ENCODE measurements at places on chromosomes 5 and 9.
A peak's percentile ranks its signal among the peaks of the same experiment; 100 is the strongest.

GRCh38 chr9:134375011-134375390 lies 48.7 kb downstream of the RXRA start:
- no peak for DNase-seq

DNA sequence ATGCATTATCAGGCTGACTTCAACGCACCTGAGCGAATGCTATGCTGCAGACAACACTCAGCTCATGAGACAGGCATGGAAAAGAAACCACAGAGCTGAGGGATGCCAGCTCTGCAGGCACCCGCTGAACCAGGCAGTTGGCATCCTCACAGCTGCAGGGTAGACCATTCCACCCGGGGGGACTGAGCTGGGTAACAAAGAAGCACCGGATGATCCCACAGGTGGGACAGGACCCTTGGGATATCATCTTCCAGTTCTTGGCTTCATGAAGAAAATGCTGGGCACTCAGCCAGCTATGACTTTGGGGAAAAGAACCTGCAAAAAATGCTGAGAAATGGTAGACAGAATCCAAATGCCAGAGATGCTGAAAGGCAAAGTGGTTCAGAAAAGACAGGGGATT lies 9.6 kb downstream of the EPB41L4B start:
- DNase-seq, result no peak

- DNase-seq, result no peak
Observed at GRCh38 chr5:90446961-90447360, 27.6 kb downstream of the MBLAC2 start.

- no peak for DNase-seq
Observed at GRCh38 chr9:136045595-136046553, 49.2 kb downstream of the NACC2 start.

DNA sequence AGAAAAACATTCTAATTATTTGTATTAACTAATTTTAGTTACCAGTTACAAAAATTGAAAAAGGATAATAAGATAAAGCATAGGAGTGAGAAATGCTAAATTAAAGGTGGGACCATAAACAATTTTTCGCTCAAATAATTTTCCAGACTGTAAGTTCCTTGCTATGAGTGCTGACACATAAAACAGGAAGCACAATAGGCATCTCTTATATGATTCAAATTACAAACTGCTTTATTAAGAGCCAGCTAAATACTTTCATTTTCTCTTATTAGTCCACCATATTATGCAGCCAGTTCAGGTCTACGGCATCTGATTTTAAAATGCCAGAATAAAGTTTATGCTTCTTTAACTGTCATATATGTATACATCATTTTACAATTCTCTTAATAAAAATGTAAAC lies 4.4 kb downstream of the RC3H2 start:
- no peak for DNase-seq

DNA sequence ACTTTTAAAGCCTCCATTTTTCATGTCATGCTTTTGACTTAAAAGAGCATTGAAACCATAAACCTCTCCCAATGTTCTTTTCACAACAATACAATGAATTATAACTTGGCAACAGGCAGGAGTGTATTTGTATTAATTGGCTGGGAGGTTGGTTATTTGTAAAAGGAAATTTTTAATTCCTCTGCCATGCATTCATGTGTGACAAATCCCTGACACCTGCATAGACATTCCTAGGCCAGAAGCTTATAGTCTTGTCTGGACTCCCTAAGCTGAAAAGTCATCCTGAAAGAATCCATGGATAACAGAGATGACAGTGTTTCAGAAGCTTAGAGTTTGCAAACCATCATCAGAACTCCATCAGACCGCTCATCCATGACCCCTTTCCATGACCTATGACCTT lies 76.3 kb upstream of the PTGER4 start:
- DNase-seq, result no peak

DNA sequence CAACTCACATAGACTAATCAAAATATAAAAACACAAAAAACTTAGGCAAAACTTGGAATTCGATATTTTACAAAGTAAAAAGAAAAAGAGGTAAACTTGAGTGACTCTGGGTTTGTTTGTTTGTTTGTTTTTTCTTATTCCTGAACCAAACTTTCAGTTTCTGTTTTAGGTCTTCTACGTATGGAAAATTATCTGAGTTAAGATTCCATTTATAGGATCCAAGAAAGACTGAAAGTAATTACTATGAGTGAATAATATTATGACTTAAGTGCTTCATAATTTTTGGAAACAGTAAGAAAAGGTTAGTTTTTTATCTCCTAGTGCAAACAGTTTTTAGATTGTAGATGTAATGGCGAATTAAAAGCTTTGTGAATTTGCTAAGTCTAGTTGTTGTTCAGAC lies 13.2 kb downstream of the ST8SIA4 start:
- no peak for DNase-seq

GRCh38 chr5:15538516-15538915 lies 38.5 kb downstream of the FBXL7 start:
- no peak for DNase-seq

GRCh38 chr9:78028926-78029325 lies 2.7 kb downstream of the GNAQ start:
- DNase-seq, result no peak

DNA sequence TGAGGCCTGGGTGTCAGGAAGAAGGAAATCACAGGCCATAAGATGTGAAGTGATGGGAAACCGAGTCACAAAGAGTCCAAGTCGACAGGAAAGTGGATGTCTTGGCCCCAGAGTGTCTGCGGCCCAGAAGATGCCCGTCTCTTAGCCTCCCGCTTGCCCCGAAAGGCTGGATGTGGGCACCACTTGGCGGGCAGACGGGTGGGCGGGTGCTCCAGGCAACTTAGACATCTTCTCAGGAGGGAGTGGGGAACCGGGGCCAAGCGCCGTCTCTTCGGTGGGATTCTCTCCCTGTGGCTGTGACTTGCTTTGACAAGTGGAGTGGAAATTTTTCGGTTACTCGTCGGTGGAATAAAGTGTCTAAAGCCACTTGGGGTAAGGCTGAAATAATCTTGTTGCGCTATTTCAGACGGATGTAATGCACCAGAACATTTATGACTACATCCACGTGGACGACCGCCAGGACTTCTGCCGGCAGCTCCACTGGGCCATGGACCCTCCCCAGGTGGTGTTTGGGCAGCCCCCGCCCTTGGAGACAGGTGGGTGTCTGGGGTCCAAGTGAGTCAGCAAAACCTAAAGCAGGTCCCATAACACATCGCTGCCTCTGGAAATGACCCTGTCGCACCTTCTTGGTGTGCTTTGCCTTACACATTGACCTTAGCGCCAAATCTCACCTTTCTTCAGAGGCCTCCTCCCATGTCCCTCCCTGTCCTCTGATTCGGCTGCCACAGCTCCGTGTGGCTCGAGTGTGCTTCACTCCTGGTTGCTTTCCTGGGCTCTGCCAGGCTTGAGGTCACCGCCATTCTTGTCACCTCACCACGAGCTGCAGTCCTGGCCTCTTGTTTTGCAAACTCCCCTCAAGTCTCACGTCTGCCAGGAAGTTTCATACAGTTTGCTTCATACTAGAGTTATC lies 20.4 kb upstream of the EXOC3 start:
- no peak for DNase-seq

DNA sequence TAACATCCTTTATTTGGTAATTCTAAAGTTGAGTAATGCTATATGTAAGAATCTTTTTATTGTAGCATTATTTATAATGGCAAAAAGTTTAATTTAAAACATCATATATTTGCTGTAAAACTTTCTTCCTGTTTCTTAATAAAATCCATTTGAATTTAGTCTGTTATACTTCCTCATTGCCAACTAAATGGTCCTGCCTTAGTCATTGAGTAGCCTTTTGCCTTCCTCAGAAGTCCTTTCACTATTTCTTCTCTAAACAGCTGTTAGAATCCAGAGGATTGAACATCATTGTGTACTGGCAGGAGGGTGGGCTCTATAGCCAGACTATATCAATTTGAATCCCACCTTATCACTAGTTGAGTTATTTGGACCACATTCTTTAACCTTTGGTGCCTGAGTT lies 11.0 kb downstream of the SLC44A1 start:
- no peak for DNase-seq

GRCh38 chr9:33273266-33273971 lies 8.6 kb downstream of the CHMP5 start:
- DNase-seq, result no peak

DNA sequence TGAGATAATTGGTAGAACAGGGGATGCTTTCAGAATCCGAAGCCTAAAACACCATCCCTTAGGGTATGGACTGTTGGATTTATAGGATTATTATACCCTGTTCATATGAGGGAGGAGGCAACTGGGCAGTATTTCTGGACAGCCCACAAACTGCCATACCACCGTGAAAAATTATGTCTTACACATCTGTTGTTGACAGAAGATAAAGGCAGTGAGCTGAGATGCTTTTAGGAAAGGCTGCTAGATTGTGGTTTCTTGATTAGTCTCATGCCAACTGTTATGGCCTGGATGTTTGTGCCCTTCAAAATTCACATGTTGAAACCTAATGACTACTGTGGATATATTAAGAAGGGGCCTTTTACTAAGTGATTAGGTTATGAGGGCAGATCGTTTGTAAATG lies 83.7 kb upstream of the DHFR start:
- DNase-seq, result no peak

DNA sequence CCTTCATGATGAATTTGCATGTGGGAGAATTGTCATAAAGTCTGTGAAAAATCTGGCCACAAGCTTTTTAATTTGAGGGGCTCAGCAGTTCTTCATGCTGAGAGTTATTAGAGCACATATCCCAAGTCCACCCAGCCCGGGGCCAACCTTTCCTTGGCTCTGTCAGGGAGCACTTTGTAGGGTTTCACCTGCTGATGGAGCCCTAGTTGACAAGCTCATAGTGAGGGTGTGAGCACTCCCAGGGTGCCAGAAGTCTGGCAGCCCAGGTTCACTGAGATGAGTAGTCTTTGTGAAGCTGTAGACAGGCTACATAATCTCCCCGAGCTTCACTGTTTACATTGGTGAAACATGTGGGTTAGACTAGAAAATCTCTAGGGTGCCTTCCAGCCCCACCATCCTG lies 97.2 kb upstream of the NREP start:
- DNase-seq, result no peak

DNA sequence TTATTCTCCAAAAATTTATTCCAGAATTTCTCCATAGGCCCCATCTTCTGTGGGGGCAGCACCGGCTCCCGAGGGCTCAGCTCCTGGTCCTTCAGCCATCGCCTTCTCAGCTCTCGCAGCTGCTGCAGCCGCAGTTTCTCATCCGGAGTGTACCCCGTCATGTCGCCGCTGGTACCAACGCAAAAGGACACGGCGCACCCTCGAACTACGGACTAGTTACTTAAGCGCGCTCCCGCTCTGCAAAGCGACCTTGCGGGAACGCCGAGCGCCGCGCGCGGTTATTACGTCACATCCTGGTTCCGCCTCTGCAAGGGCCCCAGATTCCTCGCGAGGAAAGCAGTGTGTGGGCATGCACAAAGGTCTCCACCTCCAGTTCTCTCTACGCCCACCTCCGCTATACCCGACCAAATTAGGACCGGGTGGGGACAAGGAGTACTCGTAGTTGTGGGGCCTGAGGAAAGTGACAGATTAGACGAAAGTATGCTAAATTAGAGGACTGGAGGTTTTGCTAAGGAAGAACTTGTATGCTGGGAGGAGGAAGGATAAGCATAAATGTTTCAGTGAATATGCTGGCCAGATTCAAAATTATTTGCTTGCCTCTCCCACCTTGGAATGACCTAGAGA lies at the start of gene NDUFB6:
Gene NDUFB6 (minus strand): TSS at position 260 of the 624 bp plus-strand sequence. CDS start 99 bp downstream, at position 161.
- DNase-seq, result peak; percentile 86

DNA sequence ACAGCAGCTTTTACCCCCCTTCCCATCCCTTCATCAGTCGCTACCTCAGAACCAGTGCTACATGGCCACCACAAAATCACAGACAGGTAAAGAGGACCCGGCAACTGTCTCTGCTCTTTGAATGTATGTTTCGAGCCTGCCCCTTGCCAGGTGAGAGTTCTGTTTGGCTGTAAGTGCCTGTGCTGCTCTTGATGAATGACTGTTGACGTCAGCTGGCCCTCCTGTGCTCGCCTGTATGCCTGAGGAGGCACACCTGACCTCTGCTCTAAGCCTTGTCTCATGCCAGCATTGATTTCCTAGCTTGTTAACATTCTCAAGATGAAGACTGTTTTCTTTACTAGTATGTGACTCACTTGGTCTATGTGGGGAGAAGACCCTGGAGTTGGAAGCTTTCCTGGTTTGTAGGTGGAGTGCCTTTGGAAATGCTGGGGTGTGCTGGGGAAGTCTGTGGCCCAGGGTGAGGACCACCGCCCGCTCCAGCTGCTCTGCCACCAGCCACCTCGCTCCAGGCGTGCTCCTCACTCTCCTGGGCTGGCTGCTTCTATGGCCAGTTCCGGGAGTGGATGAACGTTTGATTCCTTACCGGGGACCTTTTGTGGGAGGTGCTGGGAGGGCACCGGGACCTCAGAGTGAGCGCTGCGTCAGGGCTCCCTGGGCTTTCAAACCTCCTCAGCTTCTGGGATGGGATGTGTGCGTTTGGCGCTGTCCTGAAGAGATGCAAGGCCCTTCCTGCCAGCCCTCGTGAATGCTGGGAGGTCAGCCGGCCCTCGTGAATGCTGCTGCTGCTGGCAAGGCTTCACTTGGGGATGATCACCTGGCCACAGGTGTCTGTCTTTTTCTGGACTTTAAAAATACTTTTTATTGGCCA lies 109.9 kb downstream of the EHMT1 start:
- no peak for DNase-seq

- DNase-seq, result no peak
Observed at GRCh38 chr5:37806476-37806875, 33.4 kb downstream of the GDNF start.

- no peak for DNase-seq
Observed at GRCh38 chr9:134782921-134783698, 97.5 kb upstream of the FCN2 start.

DNA sequence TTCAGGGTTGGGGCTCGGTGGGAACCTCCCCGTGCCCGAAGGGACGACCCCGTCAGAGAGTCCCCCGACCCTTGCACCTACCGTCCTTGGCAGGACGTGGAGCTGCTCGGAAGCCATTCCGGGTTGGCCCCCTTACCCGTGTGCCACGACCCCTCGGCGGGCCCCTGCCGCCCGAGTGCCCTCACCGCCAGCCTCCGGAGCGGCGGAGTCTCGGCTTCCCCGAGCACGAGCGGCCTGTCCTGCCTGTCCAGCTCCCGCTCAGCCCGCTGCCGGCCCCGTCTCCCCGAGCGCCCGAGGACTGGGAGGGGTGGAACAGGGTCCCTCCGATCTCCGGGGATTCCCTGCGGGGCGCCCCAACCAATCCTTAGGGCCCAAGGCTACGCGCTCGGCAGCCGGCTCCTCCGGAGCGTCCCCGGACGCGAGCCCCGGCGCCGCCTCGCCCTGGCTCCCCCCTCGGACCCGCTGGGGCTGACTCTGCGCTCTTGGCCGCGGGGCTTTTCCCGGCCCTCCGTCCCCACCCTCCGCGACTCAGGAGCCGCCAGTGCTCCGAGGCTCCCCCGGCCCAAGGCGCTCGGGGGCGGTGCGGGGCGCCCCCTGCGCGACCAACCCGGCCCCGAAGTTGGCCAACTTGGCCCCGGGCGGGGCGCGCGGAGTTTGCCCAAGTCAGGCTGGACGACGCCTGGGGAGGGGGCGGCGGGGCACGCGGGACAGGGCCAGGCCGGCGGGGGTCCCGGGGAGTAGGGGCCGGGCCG lies 654 bp downstream of the ADAMTS2 start:
- peak; percentile 29 for DNase-seq

GRCh38 chr9:133188006-133188842 lies 20.8 kb downstream of the OBP2B start:
- peak; percentile 29 for DNase-seq

- no peak for DNase-seq
Observed at GRCh38 chr5:123209502-123210027, 120.5 kb downstream of the PRDM6 start.

GRCh38 chr5:23494558-23494957 lies 12.9 kb upstream of the PRDM9 start:
- DNase-seq, result no peak

- no peak for DNase-seq
Observed at GRCh38 chr5:120640778-120641177, 176.7 kb downstream of the PRR16 start.

Data from neuronal stem cell (in vitro differentiated cells).